ENCODE measurements at places on chromosomes 3 and 15.

GRCh38 chr3:183485585-183485984 is 57.2 kb upstream of the MCF2L2 start:
- no peak for DNase-seq

GRCh38 chr15:41894791-41895463 is 1.1 kb upstream of the SPTBN5 start:
- peak; percentile 33 for DNase-seq

DNA sequence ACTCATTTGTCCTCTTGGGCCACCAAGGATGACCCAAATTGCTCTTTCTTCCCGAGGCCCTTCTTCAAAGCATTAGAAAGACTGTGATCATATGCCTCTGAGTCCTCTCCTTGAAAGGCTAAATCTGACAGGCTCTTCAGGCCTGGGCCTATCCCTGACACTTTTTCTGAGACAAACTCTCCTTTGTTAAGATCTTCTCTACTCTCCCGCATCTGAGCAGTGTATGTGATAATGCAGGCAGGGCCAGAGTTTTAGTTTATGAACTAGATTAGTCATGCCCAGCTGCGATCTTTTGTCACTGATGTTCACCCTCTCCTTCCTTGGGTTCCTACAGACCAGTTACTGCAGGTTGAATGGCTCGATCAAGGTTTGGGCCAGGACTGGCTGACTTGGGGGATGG is 39.2 kb downstream of the MASP1 start:
- no peak for DNase-seq

DNA sequence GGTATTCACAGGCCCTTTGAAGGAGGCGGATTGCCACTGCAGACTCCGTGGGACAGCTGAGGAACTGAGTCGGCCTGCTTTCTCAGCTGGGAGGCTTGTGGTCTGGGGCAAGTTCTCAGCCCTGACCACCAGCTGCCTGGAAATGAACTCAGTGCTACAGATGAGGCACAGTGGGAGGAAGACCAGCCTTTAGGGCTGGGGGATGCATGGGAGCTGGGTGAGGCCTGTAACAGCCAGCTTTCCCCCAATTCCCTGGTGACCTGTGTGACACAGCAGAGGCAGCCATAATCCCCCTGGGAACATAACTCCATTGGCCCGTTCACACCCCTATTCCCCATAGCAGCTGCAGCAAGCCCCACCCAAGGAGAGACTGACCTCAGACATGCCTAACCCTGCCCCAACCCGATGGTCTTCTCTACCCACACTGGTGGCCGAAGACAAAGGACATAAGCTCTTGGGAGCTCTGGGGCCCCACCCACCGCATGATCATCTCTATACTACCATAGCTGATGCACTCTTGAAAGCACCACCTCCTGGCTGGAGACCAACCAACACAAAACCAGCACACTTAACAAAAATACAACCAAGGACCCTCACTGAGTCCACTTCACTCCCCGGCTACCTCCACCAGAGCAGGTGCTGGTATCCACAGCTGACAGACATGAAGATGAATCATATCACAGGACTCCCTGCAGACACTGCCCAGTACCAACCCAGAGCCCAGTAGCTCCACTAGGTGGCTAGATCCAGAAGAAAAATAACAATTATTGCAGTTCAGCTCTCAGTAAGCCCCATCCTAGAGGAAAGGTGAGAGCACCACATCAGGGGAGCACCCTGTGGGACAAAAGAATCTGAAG is 24.9 kb downstream of the ZMAT3 start:
- no peak for DNase-seq

DNA sequence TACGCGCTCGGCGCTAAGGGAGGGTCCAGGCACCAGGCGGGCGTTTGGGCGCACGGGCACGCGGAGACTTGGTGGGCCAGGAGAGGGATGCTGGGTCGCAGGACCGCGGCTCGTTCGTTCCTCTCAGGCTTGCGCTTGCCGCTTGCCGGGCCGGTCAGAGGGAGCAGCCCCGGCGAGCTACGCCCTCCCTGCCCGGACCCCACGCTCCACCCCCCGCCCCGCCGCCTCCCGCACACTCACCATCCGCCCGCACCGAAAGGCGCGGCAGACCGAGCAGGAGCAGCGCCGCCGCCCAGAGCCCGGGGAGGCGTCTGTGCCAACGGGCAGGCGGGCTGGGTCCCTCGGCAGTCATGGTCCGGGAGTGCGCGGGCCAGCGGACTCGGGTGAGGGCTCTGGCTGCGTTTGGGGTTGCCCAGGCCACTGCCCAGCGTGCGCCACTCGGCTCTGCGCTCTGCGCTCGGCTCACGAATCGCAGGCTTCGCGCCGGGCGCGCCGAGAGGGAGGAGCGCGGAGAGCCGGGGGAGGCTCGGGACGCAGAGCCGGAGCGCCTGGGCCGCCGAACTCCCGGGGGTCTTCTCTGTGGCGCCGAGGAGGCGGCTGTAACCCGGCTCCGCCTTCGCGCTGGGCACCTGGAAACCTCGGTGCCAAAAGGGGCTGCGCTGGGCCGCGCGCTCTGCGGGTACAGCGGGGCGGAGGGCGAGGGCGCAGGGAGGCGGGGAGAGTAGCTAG is at the start of gene SUSD5:
SUSD5 (minus strand) TSS at position 365 of the 729 bp plus-strand sequence; CDS start at position 352, 13 bp downstream.
- DNase-seq = no peak

- DNase-seq = no peak
Observed at GRCh38 chr15:63783441-63783840, 50.3 kb downstream of the HERC1 start.

- no peak for DNase-seq
Observed at GRCh38 chr3:150447631-150448465, 39.8 kb downstream of the TSC22D2 start.

GRCh38 chr3:64063207-64063982 is 40.1 kb upstream of the PSMD6 start:
- no peak for DNase-seq

GRCh38 chr3:192621909-192622308 is 105.4 kb downstream of the FGF12 start:
- DNase-seq = no peak

DNA sequence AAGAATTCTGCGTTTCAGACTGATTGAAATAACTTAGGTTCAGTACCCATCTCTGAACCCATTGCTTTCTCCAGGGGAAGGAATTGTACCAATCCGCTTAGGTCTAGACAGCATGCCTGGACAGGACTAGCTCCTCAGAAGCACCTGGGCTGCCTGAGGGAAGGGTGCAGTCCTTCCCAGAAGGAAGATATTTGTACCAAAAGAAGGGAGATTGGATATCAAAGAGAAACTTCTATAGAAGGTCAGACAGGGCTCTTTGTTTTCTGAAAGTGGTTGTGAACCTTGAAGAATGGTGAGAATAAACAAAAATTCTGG is 133.8 kb upstream of the LRTM1 start:
- no peak for DNase-seq

DNA sequence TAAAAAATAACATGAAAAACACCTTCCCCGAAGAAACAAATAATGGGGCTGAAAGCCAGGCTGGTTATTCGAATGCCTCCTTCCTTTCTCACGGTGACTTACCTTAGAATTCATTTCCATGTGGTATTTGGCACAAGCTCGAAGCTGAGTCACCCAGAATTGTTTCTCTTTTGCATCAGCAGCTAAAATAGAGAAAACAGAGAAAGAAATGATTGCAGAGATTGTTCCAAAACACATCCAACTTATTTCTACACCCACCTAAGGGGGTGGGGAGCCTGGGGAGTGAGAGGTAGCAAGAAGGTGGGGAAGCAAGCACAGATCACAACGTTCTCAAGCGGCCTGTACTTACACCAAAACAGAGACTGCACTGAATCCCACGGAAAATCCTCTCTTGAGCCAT is 104.7 kb downstream of the OSBPL10 start:
- peak; percentile 18 for DNase-seq

DNA sequence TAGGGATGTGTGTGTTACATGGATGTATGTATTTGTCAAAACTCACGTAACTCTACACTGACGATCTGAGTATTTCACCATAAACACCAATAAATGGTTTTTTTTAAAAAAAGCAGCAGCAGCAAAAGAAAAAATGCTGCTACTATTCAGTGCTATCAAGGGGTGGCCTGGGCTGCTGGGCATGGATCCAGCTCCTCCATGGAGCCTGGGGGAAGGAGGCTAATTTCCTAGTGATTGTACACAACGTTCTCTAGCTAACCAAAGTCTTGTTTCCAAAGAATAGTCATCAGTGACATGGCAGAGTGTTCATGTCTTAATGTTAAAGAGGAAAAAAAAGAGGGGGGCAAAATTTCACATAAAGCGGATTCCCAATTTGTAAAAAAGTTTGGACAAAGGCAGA is 29.0 kb downstream of the POMGNT2 start:
- no peak for DNase-seq

DNA sequence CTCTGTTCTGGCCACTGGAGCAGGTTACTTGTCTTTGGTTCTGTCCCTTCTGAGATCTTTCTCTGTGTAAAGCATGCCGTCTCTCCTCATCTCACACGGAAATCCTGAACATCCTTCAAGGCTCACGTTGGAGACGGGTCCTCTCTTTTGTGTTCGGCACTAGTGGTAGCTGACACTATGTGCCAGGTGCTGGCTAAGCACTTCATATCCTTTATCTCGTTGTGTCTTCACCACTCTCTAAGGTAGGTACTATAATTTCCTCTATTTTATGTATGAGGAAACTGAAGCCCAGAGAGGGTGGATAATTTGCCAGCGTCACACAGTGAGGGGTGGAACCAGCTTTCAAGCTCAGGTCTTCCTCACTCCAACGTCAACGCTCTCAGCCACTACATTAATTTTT is 1.2 kb downstream of the IFT122 start:
- DNase-seq = no peak

- no peak for DNase-seq
Observed at GRCh38 chr3:143098032-143098764, 21.4 kb upstream of the CHST2 start.

GRCh38 chr3:146218880-146219866 is 31.7 kb downstream of the PLSCR4 start:
- no peak for DNase-seq

DNA sequence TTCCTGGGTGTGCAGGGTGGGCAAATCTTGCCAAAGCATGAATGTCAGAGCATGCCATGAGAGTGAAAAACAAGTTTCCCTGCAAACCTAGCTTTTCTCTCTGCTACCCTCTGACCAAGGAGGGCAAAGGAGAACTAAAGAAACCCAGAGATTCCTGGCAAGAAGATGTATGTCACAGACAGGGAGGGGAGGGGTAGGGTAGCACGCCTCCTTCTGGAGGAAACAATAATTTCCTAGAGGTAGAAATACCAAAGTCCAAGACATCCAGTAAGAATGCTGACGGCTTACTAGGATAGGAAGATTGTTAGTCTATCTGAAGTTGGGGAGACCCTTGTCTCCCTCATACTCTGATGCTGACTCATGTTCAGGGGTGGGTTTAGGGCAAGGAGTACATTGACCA is 203.9 kb downstream of the NR1D2 start:
- no peak for DNase-seq

DNA sequence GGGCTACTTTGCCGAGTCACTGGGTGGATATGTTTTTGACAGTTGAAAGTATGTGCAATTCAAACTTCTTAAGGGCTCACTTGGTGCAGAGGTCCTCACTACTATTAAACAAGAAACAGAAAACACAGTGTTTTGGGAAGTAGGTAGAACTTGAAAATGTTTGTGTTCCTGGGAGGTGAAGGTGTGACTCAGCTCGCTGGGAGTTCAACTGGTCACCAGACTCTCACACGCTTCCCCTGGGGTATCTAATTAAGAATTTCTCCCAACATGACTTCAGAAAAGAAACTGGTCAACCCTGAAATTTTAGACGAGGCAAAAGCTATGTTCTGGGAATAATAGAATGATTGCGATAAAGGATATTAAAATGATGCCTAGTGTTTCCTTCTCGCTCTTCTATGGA is 1039.8 kb upstream of the SEMA6D start:
- DNase-seq = no peak

- DNase-seq = peak; percentile 0
Observed at GRCh38 chr15:55694652-55695150, 48.3 kb downstream of the PRTG start.

- DNase-seq = no peak
Observed at GRCh38 chr15:99365242-99365641, 114.0 kb downstream of the LRRC28 start.

DNA sequence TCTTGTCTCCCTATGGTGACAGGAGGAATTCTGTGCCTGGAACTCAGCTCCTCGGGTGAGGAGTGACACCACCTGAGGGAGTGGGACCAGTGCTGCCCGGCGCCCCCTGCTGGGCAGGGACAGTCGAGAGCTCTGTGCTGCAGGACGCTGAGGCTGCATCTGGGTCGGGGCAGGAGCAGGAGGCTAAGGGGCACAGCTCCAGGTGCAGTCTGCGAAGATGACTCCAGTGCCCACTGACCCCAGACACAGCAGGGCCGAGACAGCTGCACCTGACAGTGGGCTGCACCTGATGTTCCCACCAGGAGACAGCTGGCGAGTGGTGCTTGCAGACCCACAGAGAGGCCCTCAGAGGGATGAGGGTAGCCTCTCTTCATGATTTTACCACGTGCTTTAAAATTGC is 152.9 kb downstream of the ATP10A start:
- DNase-seq = no peak

DNA sequence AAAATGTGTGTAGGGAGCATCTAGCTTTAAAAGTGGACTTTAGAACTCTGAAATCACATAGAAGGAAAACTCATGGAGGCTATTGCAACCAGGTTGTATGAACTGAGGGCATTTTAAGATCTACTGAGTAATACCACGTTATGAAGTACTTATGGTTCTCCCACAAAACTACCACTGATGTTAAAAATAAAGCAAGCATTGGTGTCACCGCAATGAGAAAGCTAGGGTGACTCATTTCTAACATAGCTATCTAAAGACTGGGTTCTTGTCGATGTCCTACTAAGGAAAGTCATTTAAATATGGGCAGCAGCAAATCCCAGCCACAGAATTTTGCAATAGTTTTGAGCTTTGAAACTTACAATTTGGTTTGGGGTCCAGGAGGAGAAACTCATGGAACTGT is 584.8 kb downstream of the DIPK2A start:
- no peak for DNase-seq

- DNase-seq = no peak
Observed at GRCh38 chr3:31234145-31234544, 298.6 kb upstream of the STT3B start.

DNA sequence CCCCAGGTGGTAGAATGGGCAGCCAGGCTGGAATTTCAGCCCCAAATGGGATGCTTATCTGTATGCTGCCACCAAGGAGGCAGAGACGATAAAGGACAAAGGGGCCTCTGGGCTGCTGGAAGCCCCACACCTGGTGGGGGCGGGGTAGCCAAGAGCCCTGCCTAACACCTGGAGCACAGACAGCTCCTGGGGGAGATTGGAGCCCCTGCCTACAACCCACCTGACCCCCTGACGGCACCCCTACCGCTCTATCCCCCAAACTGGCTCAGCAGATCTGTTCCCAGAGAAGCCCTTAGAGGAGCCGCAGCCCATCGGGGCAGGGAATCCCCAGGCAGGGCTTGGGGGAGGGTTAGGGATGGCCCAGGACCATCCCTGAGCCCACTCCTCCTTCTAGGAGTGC is 15.8 kb upstream of the SEMA3F start:
- no peak for DNase-seq

- DNase-seq = no peak
Observed at GRCh38 chr15:34853001-34853758, 57.8 kb upstream of the ACTC1 start.

Data from epithelial cell of prostate (primary cell).